CD4-positive, alpha-beta T cell treated with Interleukin-15 for 4 hours (primary cell): ENCODE measurements at places on chromosomes 1 and 21.

DNA sequence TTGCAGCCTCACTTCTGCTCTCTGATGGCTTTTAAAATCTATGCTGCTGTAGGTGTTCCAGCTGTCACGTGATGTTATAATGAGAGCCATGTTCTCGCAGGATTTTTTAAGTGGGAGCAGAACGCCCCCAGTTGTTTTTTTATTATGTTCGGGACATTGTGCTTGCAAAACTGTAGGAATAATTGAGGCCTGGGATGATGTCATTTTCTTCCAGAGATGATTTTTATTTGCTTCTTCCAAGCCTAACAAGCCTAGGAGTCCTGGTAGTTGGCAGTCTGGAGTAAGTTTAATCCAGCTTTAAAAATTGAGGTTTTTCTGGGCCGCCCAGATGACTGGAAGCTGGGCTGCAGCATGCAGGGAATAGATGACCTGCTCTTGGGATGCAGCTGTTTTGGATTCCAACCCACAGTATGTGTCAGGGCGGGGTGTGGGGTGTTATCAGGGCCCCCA, 34.6 kb upstream of the CHIT1 start:
- no peak for DNase-seq

DNA sequence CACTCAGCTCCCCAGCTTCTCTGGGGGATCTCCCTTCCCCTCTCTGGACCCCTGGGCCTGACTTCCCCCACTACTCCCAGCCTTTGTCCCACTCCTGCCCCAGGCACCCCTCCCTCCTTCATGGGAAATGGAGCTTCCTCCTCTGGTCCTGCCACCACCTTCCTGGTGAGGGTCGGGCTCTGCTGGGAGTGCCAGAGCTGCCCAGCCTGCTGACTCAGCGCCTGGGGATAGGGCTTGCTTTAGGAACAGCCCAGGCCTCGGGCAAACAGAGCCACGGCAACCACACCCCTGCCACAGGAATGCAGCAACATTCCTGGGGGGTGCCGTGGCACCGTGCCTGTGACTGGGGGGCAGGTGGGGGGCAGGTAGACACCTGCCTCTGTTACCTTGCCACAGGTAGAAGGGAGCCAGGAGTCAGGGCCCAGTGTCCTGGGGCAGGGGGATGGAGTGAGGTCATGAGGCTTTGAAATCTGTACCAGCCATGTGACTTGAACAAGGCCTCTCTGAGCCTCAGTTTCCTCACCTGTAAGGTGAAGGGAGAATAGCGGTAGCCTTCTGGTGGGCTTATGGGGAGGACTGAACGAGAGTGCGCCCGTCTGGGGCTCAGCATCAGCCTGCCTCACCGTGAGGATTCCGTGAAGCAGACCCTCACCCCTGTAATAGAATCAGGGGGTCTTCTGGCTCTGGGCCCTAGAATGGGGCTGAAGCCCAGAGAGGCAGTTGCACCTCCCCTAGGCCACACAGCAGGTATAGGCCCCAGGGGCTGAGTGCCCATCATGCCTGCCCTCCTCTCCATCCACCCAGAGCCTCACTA, 17.8 kb upstream of the EPHA2 start:
- DNase-seq = no peak

- no peak for DNase-seq
Measured at GRCh38 chr1:18794051-18794450, 65.4 kb downstream of the TAS1R2 start.

- no peak for DNase-seq
Measured at GRCh38 chr1:195335541-195335940, 1272.7 kb downstream of the KCNT2 start.

- DNase-seq = no peak
Measured at GRCh38 chr21:46357335-46357604, 33.3 kb downstream of the PCNT start.

DNA sequence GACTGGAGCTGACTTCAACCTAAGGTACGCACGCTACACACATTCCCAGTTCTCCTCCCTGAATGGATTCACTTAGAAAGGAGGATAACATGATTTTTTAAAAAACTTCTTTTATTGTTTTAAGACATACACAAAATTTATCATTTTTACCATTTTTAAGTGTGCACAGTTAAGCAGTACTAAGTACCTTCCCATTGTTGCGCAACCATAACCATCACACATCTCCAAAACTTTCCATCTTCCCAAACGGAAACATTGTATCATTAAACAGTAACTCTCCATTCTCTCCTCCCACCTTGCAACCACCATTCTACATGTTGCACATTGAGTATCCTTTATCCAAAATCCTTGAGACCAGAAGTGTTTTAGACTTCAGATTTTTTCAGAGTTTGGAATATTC, 36.2 kb upstream of the SEC16B start:
- no peak for DNase-seq
